ENCODE measurements at places on chromosomes 7 and 10.

DNA sequence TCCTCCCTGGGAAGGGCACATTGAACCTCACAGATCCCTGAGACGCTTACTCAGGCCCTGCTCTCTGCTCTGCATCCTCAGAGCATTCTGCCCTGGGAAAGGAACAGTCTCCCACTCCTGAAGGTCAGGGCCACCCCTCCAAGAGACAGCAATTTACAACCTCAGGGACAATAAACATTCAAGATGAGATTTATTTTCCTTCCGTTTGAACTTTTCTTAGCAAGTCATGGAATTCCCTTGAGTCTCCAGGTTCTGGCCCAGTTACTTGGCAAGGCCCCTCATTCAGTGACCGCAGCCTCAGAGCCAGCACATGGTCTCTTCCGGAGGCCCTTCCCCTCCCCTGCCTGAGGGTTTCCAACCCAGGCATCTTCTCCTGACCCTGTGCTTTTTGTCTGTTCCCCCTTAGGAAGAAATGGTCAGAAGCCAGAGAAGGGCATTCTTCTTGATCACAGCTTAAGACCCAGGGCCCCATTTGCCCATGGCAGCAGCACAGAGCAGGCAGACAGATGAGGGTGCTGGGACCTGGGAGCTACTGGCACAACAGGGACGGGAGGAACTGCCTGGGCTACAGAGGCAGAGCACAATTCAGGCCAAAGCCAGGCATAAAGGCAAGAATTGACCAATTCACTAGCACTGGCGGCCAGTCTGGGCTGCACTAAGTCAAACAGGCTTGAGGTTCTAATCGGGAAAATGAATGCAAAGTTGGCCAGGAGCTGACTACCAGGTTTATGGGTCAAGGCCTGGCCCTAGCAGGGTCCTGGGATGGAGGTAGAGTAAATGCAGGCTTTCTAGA lies 56.7 kb downstream of the VSTM4 start:
- no peak for DNase-seq

DNA sequence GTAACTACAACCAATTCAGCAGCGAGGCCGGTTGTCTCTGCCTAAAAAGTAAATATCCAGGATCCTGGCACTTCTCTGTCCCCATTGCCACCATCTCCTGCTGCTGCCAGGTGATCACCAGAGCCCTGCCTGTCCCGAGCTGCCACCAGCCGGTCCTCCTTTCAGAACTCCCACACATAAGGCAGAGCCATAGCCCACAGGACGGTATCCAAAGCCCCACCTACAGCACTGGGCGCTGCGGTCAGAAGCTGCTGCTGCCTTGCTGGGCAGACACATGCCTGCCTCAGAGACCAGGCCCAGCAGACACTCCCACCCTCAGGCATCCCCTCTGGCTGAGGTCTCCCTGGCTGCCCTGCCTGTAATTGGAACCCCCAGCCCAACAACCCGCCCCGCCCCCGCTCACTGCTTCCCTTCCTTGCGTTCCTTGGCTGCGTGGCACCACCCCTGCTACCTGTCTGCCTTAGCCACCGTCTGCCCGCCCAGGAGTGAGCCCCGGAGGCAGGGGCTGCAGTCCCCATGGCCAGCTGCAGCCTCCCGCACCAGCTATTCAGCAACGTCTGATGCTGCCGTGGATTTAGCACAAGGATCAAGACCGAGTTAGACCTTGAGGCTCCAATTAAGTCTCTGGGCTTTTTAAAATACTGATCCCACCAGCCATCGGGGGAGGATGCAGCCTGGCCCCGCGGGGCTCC lies 100.7 kb downstream of the CYTH3 start:
- DNase-seq = no peak

DNA sequence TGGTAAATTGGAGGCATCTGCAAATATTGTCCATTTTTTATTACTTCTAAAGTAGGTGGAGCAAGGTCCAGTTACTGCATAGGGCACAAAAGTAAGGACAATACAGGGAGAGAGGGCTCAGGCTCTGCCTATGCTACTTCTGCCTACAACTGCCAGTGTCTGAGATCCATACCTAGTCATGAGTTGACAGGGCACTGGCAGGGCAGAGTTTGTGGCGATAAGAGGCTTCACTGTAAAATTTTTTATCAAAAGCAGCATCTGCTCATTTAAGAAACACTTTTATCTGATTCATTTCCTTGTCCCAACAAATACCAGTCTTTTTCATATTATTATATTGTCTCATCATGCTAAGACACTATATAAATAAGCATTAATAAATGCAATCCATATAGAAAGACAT lies 178.0 kb downstream of the LRRN3 start:
- no peak for DNase-seq

- no peak for DNase-seq
These were observed 119.0 kb downstream of the SEC23IP start for GRCh38 chr10:120011359-120012130.

GRCh38 chr10:46062723-46063428 lies 16.8 kb upstream of the MSMB start:
- DNase-seq = no peak

GRCh38 chr7:108973075-108973474 lies 403.4 kb downstream of the DNAJB9 start:
- no peak for DNase-seq

GRCh38 chr10:48197236-48197899 lies 77.1 kb downstream of the FRMPD2 start:
- no peak for DNase-seq

DNA sequence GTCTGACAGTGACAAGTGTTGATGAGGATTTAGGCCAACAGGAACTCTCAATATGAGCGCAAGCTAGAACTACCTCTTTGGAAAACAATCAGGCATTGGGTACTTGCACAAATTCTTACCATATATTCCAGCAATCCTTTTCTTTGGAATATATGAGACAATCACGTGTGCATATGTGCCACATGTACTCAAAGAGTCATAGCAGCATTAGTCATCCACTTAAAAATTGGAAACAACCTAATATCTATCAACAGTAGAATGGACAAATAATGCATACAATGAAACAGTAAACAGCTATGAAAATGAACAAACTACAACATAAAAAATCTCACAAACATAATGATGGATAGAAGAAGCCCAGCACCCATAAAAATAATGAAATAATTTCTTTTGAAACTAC lies 179.7 kb downstream of the GLI3 start:
- DNase-seq = no peak

GRCh38 chr7:1401011-1401410 lies 58.3 kb downstream of the MICALL2 start:
- DNase-seq = no peak

DNA sequence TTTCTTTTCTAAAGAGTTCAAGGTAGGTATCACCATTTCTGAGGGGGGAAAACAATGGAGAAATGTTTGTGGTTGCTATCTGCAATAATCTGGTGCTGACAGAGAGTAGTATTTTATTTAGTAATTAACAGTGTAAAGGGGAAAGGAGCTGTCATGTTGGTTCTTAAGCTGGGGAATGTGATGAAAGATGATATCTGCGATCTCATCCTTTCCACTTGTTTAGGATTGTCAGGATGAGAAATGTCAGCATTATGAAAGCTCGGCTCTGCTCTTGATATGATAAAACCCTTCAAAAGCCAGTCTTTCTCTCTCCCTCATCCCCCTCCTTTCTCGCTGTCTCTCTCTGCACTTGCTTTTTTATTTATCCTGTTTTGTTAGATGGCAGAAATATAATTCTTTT lies 106.1 kb downstream of the POU6F2 start:
- DNase-seq = no peak

GRCh38 chr10:87916515-87916914 lies 53.1 kb downstream of the PTEN start:
- DNase-seq = no peak

DNA sequence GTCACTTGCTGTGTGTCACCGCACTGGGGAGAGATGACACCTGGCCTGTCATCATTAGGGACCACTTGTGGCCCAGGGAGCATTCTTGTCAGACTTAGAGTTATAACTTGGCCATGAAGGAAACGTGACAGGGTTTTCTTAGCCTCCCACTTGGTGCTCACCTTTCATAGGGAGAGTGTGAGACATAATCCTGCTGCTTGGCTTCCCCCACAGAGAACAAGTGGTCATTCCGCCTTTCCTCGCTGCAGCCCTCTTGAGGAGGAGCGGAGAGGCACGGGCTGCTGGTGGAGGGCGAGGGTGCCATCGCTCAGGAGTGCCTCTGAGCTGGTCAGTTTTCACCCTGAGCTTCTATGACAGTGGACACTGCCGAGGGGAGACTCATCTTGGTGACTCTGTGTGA lies 125.0 kb upstream of the GJD4 start:
- DNase-seq = no peak

- no peak for DNase-seq
These were observed 19.9 kb downstream of the CCDC3 start for GRCh38 chr10:12981570-12981969.

DNA sequence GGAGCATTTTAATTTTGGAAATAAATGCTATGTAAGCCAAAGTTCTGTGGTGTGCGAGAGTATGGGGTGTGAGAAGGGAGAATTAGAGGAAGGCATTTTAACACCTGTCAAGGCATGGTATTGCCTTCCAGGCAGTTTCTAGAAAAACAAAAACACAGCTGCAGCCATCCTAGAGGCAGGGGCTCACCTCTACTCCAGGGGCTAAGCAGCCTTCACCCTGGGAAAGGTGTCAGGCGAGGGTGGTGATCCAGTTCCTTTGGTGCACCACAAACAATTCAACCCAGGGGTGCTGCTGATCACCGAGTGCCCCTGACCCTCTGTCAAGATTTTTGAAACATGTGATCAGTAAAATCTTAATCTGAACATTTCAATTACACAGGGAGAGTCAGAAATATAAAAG lies 59.2 kb upstream of the GPR26 start:
- no peak for DNase-seq

DNA sequence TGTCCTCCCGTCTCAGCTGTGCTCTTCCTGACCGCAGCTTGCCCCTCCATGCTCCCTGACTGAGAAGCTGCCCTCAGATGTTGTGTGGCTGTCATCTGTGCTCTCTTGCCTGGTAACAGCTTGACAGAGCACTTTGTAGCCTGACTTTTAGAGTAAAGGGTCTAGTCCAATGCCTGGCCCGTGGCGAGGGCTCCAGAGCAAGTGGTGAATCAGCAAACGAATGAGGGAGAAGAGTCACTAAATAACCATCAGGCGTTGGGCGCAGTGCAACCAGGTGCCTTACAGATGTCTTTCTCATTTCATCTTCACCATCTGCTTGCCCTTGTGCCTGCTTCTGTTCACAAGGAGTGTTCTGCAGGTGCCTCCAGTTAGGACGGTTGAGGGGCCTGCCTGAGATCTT lies 45.6 kb downstream of the MKI67 start:
- DNase-seq = no peak

DNA sequence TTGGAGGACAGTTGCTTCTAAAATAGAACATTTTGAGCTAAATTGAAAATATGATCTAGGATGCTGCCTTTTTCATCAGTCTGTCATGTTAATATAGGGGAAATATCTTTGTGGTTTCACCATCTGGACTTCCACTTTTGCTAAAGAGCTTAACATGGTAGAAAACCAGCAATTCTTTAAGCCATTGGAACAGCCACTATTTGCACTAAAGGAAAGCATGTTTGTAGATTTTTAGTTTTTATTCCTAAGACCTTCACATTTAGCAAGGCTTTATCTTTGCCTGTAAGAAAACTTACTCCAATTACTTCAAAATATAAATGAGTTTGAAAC lies 291.0 kb downstream of the RNLS start:
- DNase-seq = no peak

DNA sequence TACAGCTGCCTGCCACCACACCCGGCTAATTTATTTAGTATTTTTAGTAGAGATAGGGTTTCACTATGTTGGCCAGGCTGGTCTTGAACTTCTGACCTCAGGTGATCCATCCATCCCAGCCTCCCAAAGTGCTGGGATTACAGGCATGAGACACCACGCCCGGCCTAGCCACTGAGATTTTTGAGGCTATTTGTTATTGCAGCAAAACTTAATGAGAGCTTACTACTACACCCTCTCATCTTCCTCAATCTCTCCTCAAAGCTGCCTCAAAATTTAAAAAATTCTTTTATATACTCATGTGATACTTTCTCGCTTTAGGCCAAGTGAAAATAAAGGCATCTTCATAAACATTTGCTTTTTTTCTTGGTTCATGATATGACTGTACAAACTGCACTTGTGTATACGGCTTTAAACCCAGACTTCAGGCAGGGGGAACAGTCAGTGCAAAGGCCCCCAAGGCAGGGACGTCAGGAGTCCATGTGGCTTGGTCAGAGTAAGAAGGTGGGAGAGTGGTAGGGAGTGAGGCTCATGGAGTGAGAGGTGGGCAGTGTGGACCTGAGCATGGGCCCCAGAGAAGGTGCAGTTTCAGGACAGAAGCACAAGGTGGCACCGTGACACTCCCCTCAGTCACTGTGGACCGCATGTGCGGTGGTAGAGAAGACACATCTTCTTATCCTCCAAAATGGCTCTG lies 55.5 kb downstream of the SYPL1 start:
- no peak for DNase-seq

- no peak for DNase-seq
These were observed 40.1 kb upstream of the STRIP2 start for GRCh38 chr7:129394101-129394500.

DNA sequence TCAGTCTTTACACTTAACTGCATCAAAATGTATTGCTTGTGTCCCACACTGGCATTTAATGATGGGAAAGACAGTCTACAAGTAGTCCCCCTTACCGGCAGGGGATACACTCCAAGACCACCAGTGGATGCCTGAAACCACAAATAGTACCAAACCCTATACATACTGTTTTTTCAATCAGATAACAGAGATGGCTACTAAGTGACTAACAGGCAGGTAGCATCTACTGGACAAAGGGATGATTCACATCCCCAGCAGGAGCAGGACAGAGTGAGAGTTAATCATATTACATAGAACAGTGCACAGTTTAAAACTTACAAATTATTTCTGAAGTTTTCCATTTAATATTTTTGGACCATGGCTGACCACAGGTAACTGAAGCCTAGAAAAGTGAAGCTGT lies 13.2 kb downstream of the TMEM243 start:
- DNase-seq = no peak

GRCh38 chr10:34705563-34705962 lies 109.5 kb downstream of the PARD3 start:
- DNase-seq = no peak

DNA sequence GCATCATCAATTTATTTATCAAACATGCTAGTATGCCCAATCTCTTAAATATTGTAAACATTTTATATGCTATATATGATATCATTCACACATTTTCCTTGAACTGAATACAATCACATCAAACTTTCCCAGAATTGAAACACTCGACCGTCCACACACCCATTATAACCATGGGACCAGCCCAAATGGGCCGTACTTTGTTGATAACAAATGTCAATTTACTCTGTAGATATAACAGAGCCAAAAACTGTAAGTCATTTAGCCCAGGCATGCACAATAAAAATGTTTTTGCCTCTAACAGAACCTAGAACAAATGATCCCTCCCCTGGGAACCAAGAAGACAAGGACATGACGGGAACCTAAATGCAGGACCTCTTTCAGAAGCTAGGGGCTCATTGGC lies 683 bp upstream of the ANKRD22 start:
- no peak for DNase-seq

- DNase-seq = no peak
These were observed 159.6 kb downstream of the NRP1 start for GRCh38 chr10:33174674-33175434.

DNA sequence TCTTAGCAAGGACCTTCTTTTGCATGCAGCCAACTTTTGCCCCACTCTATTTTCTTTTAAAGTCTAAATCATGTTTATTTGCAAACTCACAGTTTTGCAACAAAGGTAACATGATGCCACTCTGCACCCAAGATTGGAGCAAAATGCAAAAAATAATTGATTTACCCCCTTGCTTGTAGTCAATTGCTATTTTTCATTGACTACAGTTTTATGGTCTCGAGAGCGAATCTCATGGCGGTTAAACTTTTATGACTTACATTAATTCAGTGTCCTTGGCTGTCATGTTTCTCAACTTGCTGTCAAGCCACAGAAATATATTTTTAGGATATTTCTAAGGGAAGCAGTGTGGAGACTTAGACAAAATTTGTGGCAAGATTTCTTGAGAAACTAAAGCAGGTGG lies 110.0 kb upstream of the JCAD start:
- no peak for DNase-seq
